Endothelial cell (in vitro differentiated cells): ENCODE measurements at places on chromosomes 2 and 18.
A peak's percentile ranks its signal among the peaks of the same experiment; 100 is the strongest.

DNA sequence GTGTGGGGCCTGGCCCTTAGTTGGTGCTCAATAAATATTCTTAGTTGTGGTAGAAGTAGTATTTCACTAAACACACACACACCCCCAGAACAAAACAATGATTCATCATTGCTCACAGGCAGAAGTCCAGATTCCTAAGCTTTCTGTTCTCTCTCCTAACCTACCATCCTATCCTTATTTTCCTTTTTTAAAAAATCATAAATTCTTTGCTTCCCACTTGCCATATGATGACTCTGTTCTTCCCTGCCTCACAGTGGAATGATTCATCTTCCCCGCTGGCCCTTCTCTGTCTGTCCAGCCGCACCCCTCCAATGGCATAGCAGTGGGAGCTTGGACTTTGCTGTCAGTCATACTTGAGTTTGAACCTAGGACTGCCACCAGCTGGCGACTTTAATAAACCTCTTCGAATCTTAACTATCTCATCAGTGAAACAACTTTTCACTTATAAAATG, 5.2 kb downstream of the EML6 start:
- no peak for DNase-seq

DNA sequence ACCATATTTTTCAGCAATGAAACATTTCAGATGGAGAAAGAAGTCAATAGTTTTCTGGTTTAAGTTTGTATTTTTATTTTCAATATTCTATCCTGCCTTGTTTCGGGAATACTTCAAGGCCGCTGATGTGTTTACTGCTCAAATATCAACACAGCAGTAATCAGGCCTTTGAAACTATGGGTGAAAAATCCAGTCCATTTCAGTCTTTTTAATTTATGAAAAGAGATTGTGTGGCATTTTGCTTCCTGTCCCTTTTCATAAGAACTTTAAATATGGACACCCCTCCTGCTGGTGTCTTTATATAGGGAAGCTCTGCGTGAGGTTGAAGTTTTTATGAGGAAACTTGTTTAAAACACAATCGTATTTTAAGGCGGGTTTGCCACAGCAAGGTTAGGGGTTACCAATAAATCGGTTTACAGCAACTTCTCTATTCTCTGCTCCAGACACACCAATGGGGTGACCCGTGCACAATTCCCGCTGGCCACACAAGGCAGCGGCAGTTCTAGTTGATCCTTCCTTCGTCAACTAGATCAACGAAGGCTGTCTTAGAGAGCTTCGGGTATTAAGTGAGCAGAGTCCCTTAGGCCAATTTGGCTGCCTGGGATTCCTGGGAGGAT, 1.2 kb upstream of the TANC1 start:
- peak; percentile 18 for DNase-seq

DNA sequence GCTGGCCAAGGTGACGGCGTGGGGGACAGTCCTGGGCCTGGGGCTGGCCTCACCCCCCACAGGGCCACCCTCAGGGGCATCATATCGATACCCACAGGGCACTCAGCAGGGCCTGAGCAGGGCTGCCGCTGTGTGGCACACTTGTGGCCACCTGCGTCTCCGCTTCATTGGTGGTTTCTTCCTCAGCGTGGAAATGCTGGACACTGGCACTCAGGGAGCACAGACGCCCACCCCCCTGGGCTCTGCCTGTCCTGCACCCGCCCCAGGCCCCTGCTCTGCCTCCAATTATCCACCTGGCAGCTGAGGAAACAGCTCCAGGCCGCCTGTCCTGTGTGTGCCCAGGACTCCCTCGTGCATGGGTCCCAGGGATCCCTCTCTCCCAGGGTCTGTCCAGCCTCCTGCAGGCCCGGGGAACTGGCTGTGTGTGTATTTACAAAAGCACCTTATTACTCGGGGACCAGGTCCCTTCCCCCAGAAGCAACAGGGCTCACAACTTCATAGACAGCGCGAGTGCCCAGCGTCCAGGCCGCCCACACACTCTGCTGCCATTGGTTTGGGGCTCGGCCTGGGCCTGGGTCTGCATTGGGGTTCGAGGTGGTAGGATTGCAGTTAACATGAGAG, 13.1 kb downstream of the CROCC2 start:
- DNase-seq = no peak

- no peak for DNase-seq
Measured at GRCh38 chr18:9519399-9519798, 44.1 kb downstream of the RALBP1 start.

DNA sequence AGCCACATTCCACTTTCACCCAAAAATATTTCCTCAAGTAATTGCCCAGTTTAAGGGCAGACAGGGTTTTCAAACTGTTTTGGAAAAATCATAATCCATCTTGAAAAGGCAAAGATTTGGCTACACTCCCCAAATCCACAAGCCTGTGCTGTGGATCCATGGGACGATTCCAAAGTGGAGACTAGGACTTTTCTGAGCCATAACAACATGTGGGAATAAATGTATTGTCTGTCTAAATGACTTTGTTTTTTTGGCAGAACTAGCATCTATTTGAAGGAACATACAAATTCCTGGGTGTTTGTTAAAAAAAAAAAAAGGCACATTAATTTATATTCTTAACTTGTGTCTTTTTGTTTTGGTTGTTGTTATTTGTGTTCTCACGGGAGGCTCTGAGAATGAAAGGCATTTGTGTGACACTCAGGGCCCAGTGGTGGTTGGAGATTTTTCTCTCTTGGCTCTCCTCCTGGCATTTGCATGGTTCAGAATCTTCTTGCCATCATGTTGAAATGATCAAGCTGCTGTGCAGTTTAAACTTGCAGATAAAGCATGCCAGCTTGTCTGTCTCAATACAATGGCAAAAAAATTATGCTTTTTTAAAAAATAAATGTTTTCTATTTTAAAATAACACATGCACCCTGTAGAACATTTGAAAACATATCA, 277.4 kb downstream of the EN1 start:
- no peak for DNase-seq

DNA sequence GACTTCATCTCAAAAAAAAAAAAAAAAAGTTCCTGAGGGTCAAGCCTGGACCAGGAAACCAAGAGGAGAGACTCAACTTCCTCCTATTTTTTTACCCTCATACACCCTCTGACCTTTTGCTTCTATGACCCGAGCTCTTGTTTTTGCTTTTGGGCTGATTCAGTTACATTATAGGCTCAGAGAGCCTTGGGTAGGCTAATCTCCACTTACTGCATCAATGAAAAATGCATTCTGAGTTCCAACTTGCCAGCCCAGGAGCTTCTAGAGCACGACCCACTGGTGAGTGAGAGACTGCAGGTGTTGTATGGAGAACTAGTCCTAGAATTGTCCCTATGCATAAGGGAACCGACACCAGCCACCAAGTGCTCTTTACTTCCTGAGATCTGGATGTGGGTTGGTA, 91.1 kb downstream of the CABLES1 start:
- DNase-seq = no peak

- DNase-seq = no peak
Measured at GRCh38 chr2:171319164-171319810, 114.5 kb downstream of the METTL8 start.

DNA sequence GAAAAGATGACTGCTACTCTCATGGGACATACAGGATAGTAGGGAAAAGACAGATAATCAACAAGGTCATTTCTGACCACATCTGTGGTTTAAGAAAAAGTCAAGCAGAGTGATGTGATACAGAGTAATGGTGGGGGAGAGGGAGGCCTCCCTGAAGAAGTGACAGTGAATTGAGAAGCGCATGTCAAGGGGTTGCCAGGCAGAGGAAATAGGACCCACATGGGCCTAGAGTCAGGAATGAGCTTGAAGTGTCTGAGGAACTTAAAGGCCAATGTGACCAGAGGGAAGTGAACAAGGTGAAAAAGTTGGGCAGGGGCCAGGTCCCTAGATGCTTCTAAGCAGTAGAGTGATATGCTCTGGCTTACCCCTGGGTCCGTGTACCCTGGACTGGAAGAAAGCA, 113.5 kb upstream of the PPP1CB start:
- DNase-seq = no peak

DNA sequence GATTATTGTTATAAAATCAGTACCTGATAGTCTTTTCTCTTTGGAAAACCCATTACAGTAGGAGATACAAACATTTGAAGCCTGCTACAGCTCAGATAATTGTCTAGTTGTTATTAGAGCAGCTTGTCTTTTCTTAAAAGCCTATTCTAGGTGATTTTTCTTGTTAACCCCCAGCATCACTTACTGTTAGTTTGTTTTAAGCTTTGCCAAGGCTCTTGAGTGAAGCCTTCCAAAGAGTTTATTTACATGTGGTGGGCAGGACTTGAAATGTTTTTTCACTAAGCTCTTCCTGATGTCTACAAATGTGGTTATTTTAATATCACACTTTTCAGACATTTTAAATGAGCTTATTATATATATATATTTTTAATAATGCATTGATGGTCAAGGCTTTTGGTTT, 791.3 kb downstream of the PLCL1 start:
- DNase-seq = no peak

DNA sequence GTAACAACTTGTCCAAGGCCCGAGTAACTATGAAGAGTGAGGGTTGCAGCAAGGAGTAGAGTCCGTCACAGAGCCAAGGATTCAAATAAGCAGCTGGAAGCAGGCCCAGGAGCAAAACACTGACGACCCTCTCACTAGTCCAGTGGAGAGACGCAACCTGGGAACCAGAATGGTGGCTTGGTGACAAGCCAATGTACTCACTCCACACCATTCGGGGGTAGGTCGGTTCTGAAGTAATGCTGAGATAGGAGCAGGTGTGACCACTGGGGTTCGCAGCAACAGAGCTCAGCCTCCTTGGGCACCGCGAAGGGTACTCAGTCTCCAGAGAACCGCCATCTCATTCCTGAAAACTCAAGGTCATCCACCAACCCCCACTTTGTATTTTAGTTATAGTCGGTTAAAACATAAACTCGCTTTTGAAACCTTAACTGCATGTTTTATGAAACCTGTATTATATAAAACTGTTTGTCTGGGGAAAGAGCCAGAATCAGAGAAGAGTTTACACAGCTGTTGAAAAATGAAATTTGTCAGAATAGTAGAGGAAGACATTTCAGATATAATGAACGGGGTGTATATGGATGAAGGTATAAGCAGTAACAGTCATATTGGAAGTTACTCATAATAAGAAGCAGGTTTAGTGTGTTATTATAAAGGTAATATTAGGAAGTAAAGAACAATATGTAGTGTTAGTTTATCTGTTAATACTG, 8.6 kb downstream of the ANKRD62 start:
- DNase-seq = no peak

- no peak for DNase-seq
Measured at GRCh38 chr2:152094014-152094413, 4.8 kb downstream of the CACNB4 start.

DNA sequence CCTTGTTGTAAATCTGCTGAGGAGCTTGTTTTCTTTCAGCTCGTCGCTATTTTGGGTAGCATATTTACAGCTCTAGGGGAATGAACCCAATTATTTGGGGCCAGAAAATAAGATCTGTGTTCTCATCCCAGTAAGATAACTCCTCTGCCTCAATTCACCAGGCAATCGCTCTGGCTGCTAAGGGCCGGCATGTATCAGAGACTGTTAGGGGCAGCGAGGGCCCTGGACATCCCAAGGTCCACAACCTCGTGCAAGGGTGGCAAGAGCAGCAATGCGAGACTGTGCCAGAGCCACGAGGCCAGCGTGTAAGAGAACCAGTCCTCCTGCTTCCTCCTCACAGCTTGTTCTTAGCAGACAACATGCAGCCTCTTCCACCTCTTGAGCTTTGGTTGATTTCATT, 66.1 kb downstream of the DDX1 start:
- DNase-seq = no peak

DNA sequence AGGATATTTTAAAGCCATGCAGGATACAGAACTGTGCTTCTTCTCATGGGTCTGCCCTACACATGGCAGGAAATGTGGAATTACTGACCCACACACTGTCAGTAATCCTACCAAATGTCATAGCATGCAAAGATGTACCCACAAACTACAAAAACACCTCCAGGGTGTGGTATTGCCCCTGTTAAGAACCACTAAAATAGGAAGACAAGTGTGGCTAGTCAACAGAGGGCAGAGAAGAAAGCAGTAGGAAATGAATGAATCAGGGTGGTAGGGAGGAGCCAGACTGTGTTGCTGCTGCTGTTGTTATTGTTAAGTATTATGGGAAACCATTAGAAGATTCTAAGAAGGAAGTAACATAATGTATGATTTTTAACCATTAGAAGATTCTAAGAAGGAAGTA, 556.7 kb upstream of the ACVR2A start:
- no peak for DNase-seq

DNA sequence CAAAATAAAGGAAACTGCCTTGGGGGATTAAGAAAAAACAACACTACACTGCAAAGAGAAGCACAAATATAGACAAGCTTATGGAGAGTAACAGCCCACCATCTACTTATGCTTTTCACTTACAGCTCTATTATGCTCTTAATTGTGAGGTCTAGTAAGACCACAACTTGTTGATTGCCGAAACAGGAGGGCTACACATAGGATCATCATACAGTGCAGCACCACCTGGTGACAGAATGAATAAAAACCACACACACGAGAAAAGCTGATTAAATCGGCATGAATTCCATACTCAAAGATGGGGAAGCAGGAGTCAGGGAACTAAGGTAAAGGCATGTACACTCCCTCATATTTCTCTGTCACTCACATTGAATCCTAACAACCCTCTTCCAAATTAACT, 259.2 kb downstream of the IKZF2 start:
- peak; percentile 28 for DNase-seq

DNA sequence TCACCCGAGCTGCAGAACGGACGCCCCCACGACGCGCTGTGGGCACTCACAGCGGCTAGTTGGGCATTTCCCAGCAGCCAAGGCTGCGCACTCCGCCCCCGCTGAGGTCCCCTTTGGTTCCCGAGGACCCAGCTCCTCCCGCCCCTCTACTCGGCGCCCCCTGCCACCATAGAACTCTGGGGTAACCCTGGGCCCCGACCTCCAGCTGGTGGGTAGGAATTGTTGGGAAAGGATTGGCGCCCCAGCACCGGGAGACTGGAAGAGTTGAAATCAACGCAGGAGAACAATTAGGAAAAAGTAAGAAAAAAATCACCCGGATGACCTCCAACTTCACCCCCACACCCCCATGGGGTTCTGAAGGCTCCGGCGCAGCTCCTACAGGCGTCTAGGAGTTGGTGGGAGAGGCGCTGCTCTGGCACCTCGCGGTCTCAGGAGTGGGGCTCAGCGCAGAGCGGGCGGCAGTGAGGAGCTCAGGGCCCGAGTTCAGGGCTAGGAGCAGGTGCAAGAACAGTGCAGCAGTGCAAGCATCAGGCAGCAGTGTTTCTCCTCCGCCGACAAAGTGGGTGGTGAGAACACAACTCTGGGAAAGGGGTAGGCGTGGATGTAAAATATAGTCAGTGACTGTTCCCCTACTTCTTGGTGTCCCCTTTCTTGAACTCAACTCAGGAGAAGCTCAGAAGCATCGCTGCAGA, 14.0 kb downstream of the POU3F3 start:
- DNase-seq = no peak

DNA sequence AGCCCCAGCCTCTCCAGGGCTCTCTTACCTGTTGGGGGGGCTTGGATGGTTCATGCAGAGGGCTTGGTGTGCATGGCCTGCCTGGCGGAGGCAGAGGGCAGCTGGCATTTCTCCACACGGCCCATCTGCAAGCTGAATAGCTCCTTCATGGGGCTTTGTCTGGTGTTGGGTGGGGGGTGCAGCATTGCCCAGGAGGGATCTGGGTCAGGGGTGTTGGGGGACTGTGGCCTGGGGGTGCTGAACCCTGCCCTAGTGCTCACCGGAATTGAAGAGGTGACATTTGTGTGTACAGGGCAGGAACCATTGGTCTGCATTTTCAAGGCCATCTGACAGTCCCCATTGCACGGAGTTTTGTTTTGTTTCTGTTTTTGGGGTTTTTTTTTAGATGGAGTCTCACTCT, 58.8 kb upstream of the HAAO start:
- no peak for DNase-seq

- no peak for DNase-seq
Measured at GRCh38 chr2:63378589-63378988, 209.7 kb downstream of the WDPCP start.

- peak; percentile 41 for DNase-seq
Measured at GRCh38 chr2:223613017-223613950, 11.1 kb upstream of the SCG2 start.
